Lung (tissue), 17 donors: ENCODE measurements at places on chromosomes 4 and X. TPM values are rescaled to one million over a fixed set of nuclear protein-coding genes. Genes with fewer than 3 reads are reported as not detected.
A peak's percentile ranks its signal among the peaks of the same experiment; 100 is the strongest.

DNA sequence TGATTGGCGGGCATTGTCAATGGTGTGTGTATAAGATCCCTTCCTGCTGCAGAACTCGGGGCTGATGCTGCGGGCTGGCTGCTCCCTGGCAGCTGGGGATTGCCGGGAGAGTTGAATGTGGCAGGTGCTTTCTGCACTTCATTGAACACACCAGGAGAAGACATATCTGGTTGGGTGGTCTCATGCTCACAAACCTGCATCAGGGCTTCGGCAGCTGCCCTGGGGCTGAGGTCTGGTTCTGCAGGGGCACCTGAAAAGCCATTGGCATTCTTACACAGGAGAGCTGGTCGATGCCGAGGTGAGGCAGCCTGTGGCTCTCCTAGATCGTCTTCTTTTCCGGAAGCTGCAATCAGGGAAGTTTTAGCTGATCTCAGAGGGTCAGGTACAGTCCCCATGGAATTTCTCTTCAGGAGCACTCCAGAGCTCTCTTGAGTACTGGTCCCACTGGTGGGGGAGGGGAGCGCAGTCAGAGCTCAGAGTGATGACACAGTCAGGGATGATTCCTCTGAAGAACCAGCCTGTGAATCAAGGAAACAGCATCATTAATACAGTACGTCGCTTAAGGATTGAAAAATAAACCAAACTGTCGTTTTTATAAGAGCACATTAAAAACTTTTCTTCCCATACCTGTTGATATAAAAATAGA is 57.8 kb downstream of the GPRIN3 start:
- no peaks in the 10 kb centered on the region for H3K27me3 ChIP-seq
- H3K4me3 ChIP-seq, result no peak overlapping the region
- H3K27ac ChIP-seq, result no peak overlapping the region
- DNase-seq, result no peak

- no peak overlapping the region for H3K4me3 ChIP-seq
- H3K4me1 ChIP-seq, result no peaks in the 10 kb centered on the region
- H3K27ac ChIP-seq, result no peak overlapping the region
- H3K36me3 ChIP-seq, result no peaks in the 10 kb centered on the region
Measured at GRCh38 chrX:43949669-43950068, 23.5 kb downstream of the NDP start.

DNA sequence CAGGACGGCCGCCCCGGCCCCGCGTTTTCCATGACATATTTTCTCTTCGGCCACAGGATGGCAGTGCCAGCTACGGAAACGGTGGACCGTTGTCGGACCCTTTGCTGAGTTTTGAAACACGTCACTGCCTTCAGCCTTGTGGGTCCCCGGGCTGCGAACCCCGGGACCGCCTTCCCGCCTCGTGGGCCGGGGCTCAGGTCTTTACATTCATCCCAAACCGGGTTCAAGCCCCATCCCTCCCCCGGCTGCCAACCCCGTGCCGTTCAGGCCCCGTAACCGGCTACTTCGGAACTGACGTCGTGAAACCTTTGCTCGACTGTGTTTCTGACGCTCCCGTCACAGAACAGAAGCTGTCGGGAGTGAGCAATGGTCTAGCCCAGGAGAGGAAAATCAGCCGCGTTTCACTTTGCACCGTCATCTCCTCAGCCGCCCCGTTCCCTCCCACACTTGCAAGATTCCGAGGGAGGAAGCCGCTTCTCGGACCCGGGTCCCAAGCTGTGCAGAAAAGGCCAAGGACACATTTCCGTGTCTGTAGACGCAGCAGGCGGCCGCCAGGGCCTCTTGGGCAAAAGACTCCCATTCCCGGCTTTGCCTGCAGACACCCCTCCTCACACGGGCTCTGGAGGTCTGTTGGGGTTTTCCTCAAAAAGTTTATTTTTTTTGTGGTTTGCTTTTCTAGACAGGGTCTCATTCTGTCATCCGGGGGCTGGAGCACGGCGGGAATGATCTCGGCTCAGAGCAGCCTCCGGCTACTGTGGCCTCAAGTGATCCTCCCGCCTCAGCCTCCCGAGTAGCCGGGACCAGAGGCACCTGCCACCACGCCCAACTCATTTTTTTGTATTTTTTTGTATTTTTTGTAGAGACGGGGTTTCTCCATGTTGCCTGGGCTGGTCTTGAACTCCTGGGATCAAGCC is 41.4 kb upstream of the PPP2R3B start:
- H3K4me3 ChIP-seq, result no peak overlapping the region
- H3K27ac ChIP-seq, result no peak overlapping the region
- peak; percentile 28 for DNase-seq

- H3K27ac ChIP-seq, result no peak overlapping the region
- no peak overlapping the region for H3K4me3 ChIP-seq
- DNase-seq, result no peak
- H3K4me1 ChIP-seq, result peaks cover 12% of the 10 kb centered on the region
Measured at GRCh38 chr4:140719022-140719421, 37.2 kb downstream of the TBC1D9 start.

- no peak for DNase-seq
- H3K27me3 ChIP-seq, result no peaks in the 10 kb centered on the region
- no peak overlapping the region for H3K4me3 ChIP-seq
- no peaks in the 10 kb centered on the region for H3K36me3 ChIP-seq
- no peaks in the 10 kb centered on the region for H3K4me1 ChIP-seq
- H3K27ac ChIP-seq, result no peak overlapping the region
Measured at GRCh38 chr4:114251020-114251419, 271.6 kb upstream of the ARSJ start.

DNA sequence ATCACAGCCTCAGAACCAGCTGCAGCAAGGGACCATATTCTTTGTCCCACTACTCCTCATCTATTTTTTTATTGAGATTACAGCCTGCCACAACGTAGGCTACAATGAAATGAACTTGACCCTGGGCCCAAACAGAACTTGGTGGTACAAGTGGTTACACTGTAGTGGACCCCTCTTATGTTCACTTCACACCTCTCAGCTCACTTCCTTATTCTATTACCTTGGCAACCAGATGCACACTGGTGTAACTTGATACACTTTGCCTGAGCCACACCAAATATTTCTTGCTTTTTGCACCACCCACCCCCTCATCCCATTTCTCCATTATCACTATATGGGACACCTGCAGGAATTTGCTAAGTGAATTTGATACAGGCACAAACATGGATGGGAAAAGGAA is 105.8 kb downstream of the CXCL13 start:
- no peaks in the 10 kb centered on the region for H3K36me3 ChIP-seq
- no peak overlapping the region for H3K4me3 ChIP-seq
- H3K4me1 ChIP-seq, result peaks cover 22% of the 10 kb centered on the region

DNA sequence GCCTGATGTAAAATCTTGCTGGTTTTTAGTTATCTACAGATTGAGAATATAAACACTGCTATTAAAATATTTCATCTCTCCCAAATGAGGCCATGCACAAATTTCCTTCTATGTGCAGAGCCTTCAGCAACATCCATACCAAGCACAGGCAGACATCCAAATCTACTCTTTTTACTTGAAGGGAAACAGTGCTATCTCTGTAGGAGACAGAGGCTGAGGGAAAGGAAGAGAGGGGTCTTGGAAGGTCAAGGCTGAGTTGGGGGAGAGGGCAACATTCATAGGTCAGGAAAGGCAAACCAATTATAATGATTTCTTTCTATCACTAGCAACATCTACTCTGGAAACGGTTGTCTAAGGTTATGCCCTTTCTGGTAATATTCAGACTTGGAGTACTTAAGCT is 240.2 kb downstream of the CBR4 start:
- no peaks in the 10 kb centered on the region for H3K36me3 ChIP-seq
- H3K27ac ChIP-seq, result peak overlapping the region; percentile 65
- H3K4me1 ChIP-seq, result peaks cover 12% of the 10 kb centered on the region
- H3K4me3 ChIP-seq, result no peak overlapping the region
- no peak for DNase-seq

GRCh38 chr4:3730422-3731190 is 35.6 kb upstream of the ADRA2C start:
- no peak overlapping the region for H3K27ac ChIP-seq
- no peaks in the 10 kb centered on the region for H3K4me1 ChIP-seq
- H3K27me3 ChIP-seq, result peaks cover 5% of the 10 kb centered on the region
- no peak for DNase-seq
- H3K36me3 ChIP-seq, result no peaks in the 10 kb centered on the region

- no peaks in the 10 kb centered on the region for H3K27me3 ChIP-seq
- H3K4me3 ChIP-seq, result no peak overlapping the region
- no peaks in the 10 kb centered on the region for H3K4me1 ChIP-seq
- no peaks in the 10 kb centered on the region for H3K36me3 ChIP-seq
- H3K27ac ChIP-seq, result no peak overlapping the region
Measured at GRCh38 chr4:64940698-64941097, 531.4 kb upstream of the TECRL start.

- no peak for DNase-seq
- no peak overlapping the region for H3K27ac ChIP-seq
- no peak overlapping the region for H3K4me3 ChIP-seq
- H3K36me3 ChIP-seq, result no peaks in the 10 kb centered on the region
- no peaks in the 10 kb centered on the region for H3K4me1 ChIP-seq
- H3K27me3 ChIP-seq, result no peaks in the 10 kb centered on the region
Measured at GRCh38 chr4:6655924-6656323, 15.4 kb downstream of the MRFAP1 start.

DNA sequence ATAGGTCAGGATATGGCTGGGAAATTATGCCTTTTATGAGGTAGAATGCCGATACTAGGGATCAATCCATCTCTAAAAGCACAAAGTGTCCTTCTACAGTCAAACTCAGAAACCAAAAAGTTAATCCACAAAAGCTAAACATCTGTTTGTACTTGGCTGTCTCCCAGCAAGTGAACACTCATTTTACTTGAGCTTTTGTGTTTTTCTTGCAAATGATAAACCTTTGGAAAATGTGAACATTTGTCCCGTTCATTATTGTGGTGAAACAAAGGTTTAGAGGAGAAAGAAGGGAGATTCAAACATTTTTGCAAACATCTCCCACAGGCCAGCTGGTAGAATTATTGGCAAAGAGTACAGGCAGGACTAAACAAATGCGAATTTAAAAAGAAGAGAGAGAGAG is 300.6 kb upstream of the SPANXN1 start:
- H3K27me3 ChIP-seq, result no peaks in the 10 kb centered on the region
- DNase-seq, result no peak

GRCh38 chr4:43732829-43733426 is 715.7 kb downstream of the KCTD8 start:
- no peak overlapping the region for H3K27ac ChIP-seq
- H3K4me3 ChIP-seq, result no peak overlapping the region
- no peaks in the 10 kb centered on the region for H3K4me1 ChIP-seq
- DNase-seq, result no peak
- no peaks in the 10 kb centered on the region for H3K36me3 ChIP-seq

DNA sequence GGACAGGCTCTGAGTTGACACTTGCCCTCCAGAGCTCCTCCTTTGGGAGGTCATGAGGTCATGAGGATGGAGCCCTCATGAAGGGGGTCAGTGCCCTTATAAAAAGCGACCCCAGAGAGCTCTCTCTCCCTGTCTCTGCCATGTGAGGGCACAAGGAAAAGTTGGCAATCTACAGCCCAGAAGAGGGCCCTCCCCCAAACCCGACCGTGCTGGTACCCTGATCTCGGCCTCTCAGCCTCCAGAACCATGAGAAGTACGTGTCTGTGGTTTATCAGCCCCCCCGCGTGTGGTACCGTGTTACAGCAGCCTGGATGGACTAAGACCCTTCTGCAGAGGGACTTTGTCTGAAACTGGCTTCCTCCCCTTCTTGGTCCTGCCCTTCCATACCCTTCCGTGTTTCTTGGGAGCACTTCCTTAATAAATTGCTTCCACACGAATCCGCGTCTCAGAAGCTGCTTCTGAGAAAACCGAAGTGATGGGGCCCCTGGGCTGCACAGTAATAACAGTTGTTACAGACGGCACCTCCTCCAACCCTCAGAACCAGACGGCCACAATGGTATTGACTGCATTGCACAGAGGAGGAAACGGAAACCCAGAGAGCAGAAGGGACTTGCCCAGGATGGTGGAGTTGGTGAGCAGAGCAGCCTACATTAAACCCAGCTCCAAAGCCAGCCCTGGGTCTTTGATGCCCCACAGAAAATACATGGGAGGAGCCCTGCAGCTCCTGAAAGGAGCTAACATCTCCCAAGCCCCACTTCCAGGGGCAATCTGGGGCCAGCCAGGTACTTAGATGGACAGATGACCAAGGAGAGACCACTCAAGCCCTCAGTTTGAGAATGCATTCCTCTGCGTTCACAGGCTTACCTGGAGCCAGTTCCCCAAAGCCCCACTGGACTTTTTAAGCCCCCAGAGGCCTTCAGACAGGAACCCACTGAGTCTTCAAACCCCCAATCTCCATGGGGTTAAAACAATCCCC is 242.7 kb downstream of the BCOR start:
- DNase-seq, result no peak
- no peaks in the 10 kb centered on the region for H3K27me3 ChIP-seq
- H3K4me1 ChIP-seq, result peaks cover 2% of the 10 kb centered on the region

GRCh38 chr4:125956276-125956675 is 641.5 kb downstream of the FAT4 start:
- H3K27ac ChIP-seq, result no peak overlapping the region
- no peaks in the 10 kb centered on the region for H3K27me3 ChIP-seq
- DNase-seq, result no peak
- no peaks in the 10 kb centered on the region for H3K36me3 ChIP-seq
- H3K4me3 ChIP-seq, result no peak overlapping the region
- no peaks in the 10 kb centered on the region for H3K4me1 ChIP-seq

GRCh38 chrX:82362990-82363389 is 1145.1 kb upstream of the POU3F4 start:
- no peak overlapping the region for H3K27ac ChIP-seq
- DNase-seq, result no peak
- H3K4me1 ChIP-seq, result no peaks in the 10 kb centered on the region

DNA sequence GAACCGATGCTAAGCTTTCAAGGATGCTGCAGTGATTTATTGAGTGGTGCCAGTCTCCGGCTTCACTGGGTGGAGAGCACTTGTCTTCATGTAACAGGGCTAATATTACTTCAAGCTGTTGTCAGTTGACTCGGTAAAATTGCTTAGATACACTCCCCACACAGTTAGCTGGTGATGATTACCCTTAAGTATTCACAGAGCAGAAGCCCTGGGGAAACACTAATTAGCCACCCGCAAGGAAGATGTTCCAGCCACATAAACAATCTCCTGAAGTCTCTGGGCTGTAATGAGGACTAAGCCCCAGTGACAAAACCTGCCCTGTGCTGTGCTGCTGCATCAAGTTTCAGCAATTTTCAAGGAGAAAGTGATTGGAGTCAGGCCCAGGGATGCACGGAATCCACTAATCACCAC is 37.3 kb upstream of the GK2 start:
- no peak overlapping the region for H3K27ac ChIP-seq
- no peaks in the 10 kb centered on the region for H3K27me3 ChIP-seq
- no peak overlapping the region for H3K4me3 ChIP-seq
- no peaks in the 10 kb centered on the region for H3K36me3 ChIP-seq

- H3K27me3 ChIP-seq, result no peaks in the 10 kb centered on the region
- no peak for DNase-seq
- peaks cover 7% of the 10 kb centered on the region for H3K36me3 ChIP-seq
- no peak overlapping the region for H3K27ac ChIP-seq
Measured at GRCh38 chr4:771464-771863, 54.5 kb downstream of the CPLX1 start.

PNCK gene
- 0.77 TPM for total RNA-seq

ATP1B4 gene
- not detected for total RNA-seq

PDGFC gene
- 18.8 TPM for total RNA-seq

ACE2 gene
- total RNA-seq, result 3.6 TPM

SMIM31 gene
- 3.8 TPM for total RNA-seq

ARMCX2 gene
- 29.0 TPM for total RNA-seq

RFC1 gene
- total RNA-seq, result 37.1 TPM

EVC gene
- 40.8 TPM for total RNA-seq
